Lower lobe of right lung (tissue), 2 donors: ENCODE measurements at places on chromosomes 4 and X. TPM values are rescaled to one million over a fixed set of nuclear protein-coding genes. Genes with fewer than 3 reads are reported as not detected.

SCLT1 gene
- 19.3 TPM for total RNA-seq

ARMCX1 gene
- total RNA-seq, result 18.8 TPM

IL13RA2 gene
- 0.35 TPM for total RNA-seq

RS1 gene
- total RNA-seq, result 3.9 TPM

RBM46 gene
- total RNA-seq, result not detected

- H3K4me1 ChIP-seq, result peaks cover 22% of the 10 kb centered on the region
- DNase-seq, result peak; percentile 53
- H3K36me3 ChIP-seq, result no peaks in the 10 kb centered on the region
These were observed 224.2 kb downstream of the STIM2 start for GRCh38 chr4:27084685-27085361.

DNA sequence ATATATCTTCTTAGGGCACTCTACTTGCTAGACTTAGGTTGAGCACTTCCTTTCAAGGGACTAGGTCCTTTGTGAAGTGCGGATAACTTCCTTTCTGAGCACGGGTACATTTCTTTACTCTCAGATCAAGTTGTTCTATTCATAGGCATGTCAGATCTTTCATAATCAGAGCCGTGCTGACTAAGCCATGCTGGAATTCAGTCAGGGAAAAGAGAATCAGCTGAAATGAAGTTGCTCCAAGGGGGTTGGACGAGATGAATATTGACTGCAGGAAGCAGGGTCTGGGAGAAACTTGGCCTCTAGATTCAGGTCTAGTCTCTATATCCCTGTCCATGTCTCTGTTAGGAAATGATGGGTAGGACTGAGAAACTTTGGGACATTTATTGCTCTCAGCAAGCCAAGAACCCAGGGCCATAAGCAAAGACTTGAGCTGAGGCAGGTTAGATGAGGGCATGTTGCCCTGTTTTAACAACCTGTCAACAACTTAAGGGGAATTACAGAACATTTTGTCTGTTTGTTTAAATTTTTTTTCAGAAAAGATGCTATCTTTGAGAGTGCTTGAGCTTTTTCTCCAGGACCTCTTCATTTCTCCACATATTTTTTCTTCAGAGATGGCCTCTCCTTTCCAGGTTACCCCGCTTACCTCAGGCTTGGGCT lies 28.3 kb downstream of the AREG start:
- peaks cover 6% of the 10 kb centered on the region for H3K4me1 ChIP-seq
- H3K27me3 ChIP-seq, result no peaks in the 10 kb centered on the region
- H3K4me3 ChIP-seq, result no peak overlapping the region
- no peak overlapping the region for H3K27ac ChIP-seq

DNA sequence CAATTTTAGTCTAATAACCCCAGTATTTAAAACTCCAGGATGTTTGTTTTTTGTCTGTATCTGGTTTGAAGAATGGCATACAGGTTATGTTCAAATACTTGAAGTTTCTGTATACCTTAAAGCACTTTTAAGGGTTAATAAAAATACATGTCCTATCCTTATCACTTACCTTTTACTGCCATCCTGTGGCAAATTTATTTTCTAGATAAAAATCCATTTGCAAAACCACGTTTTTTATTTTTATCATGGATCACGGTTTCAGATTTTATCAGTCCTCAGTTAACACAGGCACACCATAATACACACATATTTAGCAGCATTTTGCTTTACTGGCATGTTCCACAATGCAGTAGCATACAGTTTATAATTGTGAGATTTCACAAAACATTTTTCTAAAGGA lies 113.3 kb upstream of the H2AZ1 start:
- H3K4me1 ChIP-seq, result no peaks in the 10 kb centered on the region
- no peak overlapping the region for H3K4me3 ChIP-seq
- no peak overlapping the region for H3K27ac ChIP-seq
- no peaks in the 10 kb centered on the region for H3K27me3 ChIP-seq
- no peak for DNase-seq

DNA sequence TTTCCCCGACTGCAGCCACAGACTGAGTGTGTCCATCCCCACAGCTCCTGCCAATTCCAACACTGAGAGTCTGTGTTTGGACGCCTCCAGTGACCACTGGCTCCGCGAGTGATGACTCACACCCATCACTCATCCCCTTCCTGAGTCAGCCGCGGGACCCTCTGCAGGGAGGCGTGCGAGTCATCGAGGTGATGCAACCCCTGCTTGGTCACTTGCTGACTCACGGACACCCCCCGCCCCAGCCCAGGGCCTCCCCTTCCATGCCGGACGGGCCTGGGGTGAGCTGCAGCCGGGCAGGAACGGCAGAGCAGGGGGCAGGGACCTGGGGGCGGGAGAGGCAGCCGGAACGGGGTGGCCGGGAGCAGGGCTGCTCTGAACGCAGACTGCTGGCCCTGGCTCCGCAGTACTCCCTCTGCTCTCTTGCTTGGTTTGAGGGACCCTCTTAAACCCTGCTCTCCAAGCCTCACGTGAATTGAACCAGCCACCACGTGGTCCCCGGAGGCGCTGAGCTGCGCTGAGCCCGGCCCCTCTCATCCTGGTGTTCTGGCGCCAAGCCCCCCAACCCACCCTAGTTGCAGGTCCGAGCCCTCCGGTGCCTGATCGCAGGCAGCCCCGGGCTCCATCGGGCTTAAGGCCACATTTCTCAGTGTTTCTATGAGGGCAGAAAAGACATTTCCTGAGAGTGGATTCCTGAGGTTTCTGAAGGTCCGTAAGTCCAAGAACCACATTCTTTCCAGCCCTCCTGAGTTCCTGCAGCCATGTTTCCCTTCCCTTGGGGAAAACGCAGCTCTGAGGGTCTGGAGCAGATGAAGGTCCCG lies 32.4 kb downstream of the FGFRL1 start:
- no peak overlapping the region for H3K4me3 ChIP-seq
- H3K27ac ChIP-seq, result peak overlapping the region; percentile 18
- peaks cover 45% of the 10 kb centered on the region for H3K4me1 ChIP-seq
- peak; percentile 78 for DNase-seq
- H3K27me3 ChIP-seq, result peaks cover 25% of the 10 kb centered on the region

DNA sequence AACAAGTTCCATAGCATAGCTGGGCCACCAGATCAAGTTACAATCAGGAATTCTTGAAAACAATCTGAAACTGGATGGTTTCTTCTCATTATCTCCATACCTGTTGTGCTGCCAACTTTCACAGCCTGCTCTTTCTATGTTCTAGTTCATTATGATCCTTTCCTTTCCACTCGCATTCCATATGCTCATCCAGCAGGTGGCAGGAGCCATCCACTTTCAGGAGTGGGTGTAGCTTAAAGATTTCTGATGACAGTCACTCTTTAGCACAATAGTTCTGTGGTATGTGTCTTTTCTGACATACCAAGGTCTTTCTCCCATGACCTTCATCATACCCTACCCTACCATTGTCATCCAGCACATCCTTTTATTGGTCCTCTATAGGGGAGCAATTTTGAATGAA lies 46.4 kb downstream of the PAGE2 start:
- no peaks in the 10 kb centered on the region for H3K36me3 ChIP-seq
- no peak overlapping the region for H3K27ac ChIP-seq
- no peak for DNase-seq

- no peaks in the 10 kb centered on the region for H3K27me3 ChIP-seq
- H3K4me3 ChIP-seq, result no peak overlapping the region
These were observed 116.9 kb downstream of the EFNB1 start for GRCh38 chrX:68945603-68946228.

- no peaks in the 10 kb centered on the region for H3K36me3 ChIP-seq
- no peak for DNase-seq
- no peak overlapping the region for H3K27ac ChIP-seq
- no peaks in the 10 kb centered on the region for H3K27me3 ChIP-seq
- H3K4me1 ChIP-seq, result no peaks in the 10 kb centered on the region
These were observed 111.0 kb upstream of the MAD2L1 start for GRCh38 chr4:120177603-120178002.
